ENCODE measurements at places on chromosomes 6 and 20.
A peak's percentile ranks its signal among the peaks of the same experiment; 100 is the strongest.

DNA sequence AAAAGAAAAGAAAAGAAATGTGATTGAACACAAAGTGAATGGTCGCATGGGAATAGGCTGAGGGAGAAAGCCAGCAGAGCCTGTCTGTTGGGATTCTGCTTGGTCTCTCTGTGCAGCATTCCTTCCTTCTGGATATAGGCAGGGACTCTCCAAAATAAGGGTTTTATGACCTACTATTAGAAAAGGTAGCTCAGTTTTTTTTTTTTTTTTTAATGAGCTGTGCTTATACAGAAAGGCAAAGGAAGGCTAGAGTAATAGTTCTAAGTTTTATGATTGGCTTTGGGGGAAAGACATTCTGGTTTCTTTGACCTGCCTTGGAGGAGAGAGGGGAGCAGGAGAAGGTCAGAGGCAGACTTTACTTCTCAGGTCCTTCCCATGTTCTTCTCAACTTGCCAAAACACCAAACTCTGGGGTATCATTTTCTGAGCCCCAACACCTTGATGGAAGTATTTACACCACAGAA is 18.8 kb upstream of the IER3 start:
- no peak for DNase-seq

GRCh38 chr6:40735121-40735520 is 148.0 kb upstream of the LRFN2 start:
- DNase-seq, result no peak

GRCh38 chr20:49384437-49385434 is 97.7 kb downstream of the KCNB1 start:
- peak; percentile 31 for DNase-seq

GRCh38 chr20:6069669-6070068 is 15.8 kb upstream of the LRRN4 start:
- DNase-seq, result no peak

DNA sequence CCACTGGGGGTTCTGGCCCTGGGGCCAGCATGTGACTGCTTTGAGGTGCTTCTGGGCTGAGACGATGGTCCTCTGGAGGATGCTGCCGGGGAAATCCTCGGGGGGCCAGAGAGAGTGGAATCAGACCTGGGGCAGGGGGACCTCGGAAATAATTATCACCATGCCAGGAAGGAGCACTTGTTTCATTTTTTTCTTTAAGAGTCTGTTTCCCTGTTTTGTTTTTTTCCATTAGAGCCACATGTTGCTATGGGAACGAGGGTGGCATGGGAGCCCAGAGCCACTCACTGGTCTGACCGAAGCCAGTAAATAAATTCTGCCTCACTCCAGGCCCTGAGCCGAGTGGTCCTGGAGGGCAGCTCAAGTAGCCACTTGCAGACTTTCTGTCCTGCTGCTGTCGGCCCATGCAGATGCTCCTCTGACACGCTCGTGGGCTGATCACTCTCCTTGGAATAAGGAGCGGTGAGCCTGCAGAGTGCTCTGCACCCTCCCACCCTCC is 365.1 kb downstream of the ZFAND3 start:
- DNase-seq, result no peak

DNA sequence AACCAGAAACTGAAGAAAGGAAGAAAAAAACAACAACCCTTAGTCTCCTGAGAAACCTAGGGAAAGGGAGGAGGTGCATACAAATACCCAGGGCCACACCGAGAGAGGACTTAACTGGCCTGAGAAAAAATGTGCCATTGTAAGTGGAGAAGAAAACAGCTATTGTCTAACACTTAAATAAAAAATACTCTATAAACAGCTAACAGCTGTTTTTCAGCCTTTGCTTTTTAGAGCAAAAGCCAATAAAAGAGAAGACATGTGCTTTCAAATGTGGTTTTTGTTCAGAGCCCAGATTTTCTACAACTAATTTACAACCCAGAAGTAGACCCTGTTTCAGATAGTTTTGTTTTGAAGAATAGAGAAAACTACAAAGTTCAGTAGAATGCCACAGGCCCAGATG is 56.0 kb upstream of the SLC22A16 start:
- no peak for DNase-seq
